ENCODE measurements at places on chromosomes 7 and 10.

GRCh38 chr10:12628153-12628552, 278.8 kb downstream of the CAMK1D start:
- DNase-seq, result no peak

GRCh38 chr10:114743521-114744231, 77.9 kb upstream of the FHIP2A start:
- DNase-seq, result no peak

- DNase-seq, result no peak
Measured at GRCh38 chr10:11148142-11149028, 130.7 kb downstream of the CELF2 start.

DNA sequence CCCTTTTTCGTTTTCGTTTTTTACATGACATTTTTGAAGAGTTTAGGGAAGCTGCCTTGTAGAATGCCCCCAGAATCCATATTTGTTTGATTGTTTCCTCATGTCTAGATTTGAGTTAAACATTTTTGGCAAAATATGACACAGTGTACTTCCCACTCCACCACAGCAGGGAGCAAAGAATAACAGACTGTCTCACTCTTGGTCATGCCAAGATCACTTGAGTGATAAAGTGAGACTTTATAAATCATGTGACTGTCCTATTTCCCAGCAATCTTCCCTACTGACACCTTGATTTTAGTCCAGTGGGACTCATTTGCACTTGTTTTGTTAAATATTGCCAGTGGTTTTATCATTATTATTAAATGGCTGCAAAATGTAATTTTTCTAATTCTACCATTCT, 44.4 kb upstream of the USP6NL start:
- no peak for DNase-seq

- DNase-seq, result no peak
Measured at GRCh38 chr7:100483722-100484672, at the start of gene NYAP1. Gene NYAP1 (plus strand): TSS chr7:100483927. CDS start chr7:100485312, 1,385 bp downstream.

- DNase-seq, result no peak
Measured at GRCh38 chr7:77797734-77798393, 370 bp downstream of the TMEM60 start.

- DNase-seq, result no peak
Measured at GRCh38 chr10:111119637-111120036, 42.8 kb downstream of the ADRA2A start.

- no peak for DNase-seq
Measured at GRCh38 chr10:110881905-110882304, 10.2 kb downstream of the PDCD4 start.

- DNase-seq, result no peak
Measured at GRCh38 chr10:49609283-49610113, 612 bp upstream of the SLC18A3 start.

GRCh38 chr7:107725138-107725740, 18.7 kb upstream of the CBLL1 start:
- peak; percentile 12 for DNase-seq

DNA sequence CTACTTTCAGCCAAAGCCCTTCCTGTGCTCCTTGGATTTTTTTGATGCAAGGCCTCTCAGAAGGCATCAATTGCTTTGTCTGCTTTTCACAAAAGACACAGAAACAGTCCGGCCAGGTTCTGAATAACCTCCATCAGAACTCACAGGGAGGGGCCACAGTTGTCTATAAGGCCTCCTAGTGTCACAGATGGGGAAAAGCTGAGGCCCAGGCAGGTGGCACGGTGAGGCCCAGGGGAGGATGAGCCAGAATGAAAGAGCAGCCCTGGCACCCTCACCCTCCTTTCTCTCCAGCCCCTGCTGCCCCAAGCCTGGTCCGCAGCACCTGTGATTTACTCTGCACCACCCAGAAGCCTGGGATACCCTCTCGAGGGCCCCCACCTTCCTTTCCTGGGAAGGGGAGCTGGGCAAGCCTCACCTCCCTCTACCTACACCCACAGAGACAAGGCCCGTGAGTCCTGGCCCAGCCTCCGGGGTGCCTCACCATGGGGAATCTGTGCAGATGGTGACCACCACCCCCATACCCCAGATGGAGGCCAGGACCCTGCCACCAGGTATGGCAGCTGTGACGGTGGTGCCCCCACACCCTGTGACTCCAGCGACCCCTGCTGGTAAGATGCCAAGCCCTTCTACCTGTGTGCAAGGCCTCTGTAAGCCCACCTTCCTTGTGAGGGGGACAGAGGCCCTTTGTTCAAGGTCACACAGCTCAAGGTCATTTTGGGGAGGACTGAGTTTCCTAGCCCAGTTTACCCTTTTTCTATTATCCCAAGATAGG, 26.2 kb upstream of the ZNF467 start:
- no peak for DNase-seq

GRCh38 chr7:79810916-79811315, 323.7 kb upstream of the GNAI1 start:
- DNase-seq, result no peak

DNA sequence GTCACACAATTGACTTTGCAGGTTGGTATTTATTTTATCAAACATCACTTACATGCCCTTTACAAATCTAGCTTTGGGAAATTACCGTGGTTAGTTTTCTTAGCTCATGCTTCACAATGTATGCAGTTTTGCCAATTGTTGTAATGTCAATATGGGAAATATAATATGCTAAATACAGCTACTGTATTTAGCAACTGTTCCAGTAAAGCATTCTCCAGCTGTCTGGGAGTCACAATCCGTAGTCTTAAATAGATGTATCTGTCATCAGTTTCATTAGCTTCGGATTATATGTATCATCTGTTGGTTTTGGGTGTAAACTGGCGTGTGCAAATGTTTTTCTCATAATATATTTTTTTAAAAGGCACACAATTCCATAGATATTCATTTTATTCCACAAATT, 19.4 kb upstream of the AHR start:
- no peak for DNase-seq

- DNase-seq, result no peak
Measured at GRCh38 chr7:132055336-132056120, 499.1 kb upstream of the PODXL start.

DNA sequence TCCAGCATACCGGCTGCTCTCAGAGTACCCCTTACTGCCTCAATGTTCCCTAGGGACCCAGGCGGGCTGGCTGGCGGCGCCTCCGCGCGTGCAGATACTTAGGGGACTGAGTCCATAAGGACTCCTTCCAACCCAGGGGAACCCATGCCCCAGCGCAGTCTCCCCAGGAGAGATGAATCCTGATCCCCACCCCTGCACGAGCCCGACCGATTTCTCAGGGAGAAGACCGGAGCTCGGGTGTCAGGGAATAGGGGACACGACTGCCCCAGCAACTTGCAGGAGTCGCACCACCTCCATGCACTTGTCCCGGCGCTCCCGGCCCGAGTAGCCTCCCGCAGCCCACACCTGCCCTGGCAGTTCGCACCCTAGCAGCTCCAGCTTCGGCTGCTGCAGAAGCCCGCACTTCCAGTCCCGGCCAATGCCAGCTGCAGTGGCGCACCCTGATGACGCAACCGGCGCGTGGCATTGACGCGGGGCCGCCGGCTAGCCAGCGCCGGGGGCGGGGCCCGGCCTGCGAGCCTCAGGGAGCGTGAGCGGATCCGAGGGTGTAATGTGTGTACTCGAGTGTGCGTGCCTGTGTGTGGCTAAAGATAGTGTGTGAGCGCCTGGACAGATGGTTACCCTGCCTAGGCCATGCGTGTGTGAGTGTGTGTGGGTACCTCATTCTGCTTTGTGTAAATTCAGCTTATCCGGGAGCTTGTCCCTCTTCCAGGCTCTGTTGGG, at the start of gene GPAM:
Gene GPAM (minus strand): TSS at position 437 of the 723 bp plus-strand sequence. CDS start 1,981 bp downstream, outside the sequence.
- DNase-seq, result peak; percentile 41

GRCh38 chr10:124675261-124675660, 68.9 kb downstream of the FAM53B start:
- no peak for DNase-seq

DNA sequence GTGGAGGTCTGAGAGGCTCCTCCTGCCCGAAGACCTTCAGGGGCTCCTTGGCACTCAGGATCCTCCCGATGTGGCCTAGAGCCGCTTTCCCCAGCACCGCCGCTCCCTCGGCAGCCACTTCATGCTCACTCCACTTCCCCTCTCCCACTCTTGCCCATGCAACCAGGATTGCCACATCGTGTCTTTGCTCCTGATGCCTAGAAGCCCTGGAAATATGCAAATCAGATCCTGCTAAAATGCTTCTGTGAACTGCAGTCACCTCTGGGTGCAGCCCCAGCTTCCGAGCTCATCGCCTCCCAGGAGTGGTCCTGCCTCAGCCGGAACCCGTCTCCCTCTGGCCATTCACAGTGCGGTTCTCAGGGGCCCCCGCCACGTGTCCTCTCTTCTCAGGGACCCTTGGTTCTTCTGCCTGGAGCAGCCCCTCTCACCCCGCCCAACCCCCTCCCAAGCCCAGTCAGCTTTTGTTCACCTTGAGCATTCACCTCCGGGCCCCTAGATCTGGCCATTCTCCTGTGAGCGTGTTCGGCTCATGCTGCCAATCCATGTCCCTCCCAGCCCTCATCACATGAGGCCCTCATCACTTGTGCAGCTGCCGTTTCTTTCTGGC, 175.5 kb downstream of the ADARB2 start:
- DNase-seq, result no peak

- no peak for DNase-seq
Measured at GRCh38 chr7:22364900-22365299, 7.9 kb upstream of the RAPGEF5 start.

GRCh38 chr10:59628456-59628855, 81.2 kb downstream of the SLC16A9 start:
- no peak for DNase-seq

- no peak for DNase-seq
Measured at GRCh38 chr7:95424716-95425115, 10.1 kb downstream of the PON2 start.

DNA sequence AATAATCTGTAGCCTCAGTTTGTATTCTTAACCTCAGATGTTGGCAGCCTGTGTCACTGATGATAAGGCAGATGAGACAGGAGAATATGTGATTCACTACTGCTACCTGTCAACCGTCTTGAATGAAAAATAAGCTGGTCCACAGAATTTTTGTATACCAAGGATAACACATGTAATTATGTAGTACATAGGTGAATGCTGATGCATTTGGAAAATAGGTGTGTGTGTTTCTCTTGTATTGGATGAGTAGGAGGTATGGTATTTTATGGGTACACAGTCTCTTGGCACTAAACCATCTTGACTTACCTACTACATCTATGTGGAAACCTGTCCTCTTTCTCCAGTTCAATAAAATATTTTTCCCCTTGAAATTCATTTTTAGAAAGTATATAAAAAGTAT, 20.7 kb upstream of the ZRANB1 start:
- no peak for DNase-seq

- DNase-seq, result no peak
Measured at GRCh38 chr7:158097453-158098124, 490.0 kb downstream of the PTPRN2 start.

DNA sequence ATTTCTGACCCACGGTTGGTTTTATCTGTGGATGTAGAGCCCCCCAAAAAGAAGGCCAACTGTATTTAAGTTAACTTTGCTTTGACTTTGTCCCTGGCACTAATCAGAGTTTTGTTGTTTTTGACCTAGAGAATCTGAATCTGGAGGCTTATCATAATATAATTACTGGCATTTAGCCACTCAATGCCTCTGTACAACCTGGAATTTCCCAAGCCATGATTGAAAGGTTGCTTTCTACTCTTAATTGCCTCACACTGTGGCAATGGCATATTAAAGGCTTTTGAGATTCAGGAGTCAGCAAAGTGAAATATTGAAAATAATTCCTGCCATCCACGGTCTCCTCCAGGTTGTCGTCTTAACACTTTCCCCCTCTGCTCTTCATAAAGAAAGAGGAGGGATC, 205.2 kb upstream of the GHITM start:
- no peak for DNase-seq

- peak; percentile 96 for DNase-seq
Measured at GRCh38 chr10:125060826-125061556, 99.4 kb downstream of the CTBP2 start.

GRCh38 chr7:52944921-52945320, 90.5 kb upstream of the POM121L12 start:
- no peak for DNase-seq

DNA sequence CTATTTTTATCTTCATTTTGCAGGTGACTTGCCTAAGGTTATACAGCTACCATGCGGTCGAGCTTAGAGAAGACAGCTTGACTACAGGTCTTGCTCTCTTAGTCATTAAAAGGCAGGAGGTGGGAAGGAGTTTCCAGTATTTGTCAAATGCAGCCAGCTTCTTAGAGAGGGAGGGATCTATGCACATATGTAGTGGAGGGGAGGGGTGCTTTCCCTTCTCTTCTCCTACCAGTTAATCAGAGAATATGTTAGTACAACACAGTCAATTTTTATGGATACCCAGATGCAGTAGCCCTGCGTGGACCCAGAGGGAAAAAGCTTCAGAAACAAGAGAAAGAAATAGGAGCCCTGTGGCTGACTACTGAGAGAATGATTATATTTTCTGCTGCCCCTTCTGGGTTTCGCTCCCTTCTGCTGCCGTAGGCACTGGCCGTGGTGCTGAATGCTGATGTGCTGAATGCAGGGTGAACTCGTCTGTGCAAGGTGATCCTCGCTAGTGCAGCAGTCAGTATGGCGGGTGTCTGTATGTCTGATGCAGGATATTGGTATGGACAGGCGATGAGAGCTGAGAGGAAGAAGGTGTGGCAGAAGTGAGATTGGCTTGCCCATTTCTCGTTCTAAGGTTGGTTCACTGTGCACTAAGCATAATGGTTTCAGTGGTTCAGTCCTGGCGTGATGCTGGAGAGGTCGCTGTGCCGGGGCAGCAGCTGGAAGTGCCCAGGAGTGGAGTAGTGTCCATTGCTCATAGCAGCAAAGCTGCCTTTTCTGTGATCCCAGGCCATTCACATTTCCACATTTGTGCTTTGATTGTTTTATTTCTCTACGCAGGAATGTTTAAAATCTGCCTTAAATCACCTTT, 189.2 kb upstream of the PODXL start:
- DNase-seq, result no peak

- DNase-seq, result no peak
Measured at GRCh38 chr10:72315611-72316385, 38.9 kb downstream of the DNAJB12 start.

GRCh38 chr7:106371629-106372028, 86.8 kb upstream of the NAMPT start:
- no peak for DNase-seq

GRCh38 chr7:142812437-142813215, 41.9 kb downstream of the PRSS2 start:
- DNase-seq, result no peak

DNA sequence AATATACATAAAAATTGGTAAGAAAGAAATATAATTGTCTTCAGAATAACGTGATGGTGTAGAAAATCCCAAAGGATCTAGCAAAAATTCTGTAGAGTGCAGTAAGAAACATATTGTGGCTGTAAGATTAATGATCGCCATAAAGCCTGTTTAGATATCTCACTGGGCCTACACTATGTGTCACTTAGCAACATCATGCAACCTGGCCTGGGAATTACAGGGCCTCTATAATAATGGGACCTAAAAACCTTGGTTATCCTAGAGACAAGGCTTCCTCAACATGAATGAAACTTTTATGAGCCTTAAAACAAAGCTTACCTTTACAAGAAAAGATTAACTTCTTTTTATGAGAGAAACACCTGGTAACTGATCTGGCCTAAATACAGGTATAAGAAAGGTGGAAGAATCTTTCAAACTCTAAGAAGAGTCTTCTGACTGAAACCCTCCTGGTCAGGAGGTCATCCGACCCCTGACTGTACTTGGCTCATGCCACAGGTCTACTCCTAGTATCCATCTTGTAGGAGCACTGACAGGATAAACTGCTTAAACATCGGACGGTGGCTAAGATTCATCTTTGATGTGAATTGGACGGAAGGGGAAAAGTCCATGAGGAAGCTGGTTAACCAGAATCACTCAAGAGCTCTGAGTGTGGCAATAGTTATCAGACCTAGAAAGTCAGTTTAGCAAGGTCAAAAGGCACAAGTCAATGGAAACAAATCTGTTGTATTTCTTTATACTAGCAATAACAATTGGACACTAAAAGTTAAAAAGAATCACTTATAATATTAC, 1155.1 kb upstream of the SORCS1 start:
- DNase-seq, result no peak
